Stimulated activated CD4-positive, alpha-beta T cell treated with anti-CD3 and anti-CD28 coated beads, Interleukin-15, amount 100 ng/mL, for 24 hours (primary cell): ENCODE measurements at places on chromosomes 16 and 17.

DNA sequence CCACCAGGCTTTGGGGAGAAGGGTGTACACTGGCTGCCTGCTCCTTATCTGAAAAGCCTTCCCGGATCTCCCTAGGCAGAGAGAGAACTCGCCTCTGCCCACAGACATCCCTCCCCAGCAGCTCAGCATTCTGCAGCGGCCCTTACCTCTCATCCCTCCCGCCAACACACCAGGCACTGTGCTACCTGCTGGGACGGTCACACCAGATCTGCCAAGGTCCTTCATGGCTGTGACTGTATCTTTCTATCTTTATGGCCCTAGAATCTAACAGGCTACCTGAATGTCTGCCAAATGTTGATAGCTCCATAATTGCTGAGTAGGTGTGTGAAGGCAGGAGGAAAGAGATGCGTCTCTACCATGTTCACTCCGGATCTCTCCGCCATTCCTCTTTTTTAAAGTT, 7.9 kb downstream of the TSNAXIP1 start:
- no peak for DNase-seq

DNA sequence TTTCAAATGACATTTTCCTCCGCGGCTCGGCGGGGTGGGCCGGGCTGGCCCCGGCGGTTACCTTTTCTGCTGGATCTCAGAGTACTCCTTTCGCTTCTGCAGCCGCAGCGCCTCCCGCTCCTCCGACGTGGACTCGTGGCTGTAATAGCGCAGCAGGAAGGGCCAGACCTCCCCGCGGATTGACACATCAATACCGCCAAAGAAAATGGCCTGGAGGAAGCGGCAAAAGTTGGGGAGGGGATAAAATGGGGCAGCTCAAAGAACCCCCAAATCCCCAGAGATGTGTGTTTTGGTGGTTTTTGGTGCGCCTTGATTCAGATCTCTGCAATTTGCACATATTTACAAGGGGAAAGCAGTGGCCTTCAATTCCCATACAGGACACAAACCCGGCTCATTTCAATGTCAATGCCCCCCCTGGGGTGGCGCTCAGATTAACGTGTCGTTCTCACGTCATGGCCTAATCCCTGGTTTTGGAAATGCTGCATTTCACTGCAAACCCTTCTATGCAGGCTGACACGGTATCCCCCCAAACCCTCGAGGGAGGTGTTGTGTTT, 85.9 kb downstream of the TBC1D16 start:
- DNase-seq = no peak

DNA sequence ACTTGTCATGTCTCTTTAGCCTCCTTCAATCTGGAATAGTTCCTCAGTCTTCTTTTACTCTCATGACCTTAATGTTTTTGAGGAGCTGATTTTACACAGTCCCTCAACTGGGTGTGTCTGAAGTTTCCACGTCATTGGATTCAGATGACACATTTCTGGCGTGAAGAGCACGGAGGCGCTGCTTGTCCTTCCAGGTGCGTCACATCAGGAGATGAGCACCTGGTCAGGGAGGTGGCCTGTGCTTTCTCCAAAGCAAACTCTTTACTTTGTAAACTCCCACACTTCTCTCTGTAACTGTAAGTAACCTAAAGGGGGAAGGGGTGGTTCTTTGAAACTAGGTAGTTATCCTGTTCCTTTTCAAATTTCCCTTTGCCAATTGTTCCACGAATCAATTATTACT, 52.5 kb upstream of the MNT start:
- DNase-seq = no peak

- DNase-seq = no peak
These were observed 15.8 kb downstream of the SHISA9 start for GRCh38 chr16:12917246-12917645.

DNA sequence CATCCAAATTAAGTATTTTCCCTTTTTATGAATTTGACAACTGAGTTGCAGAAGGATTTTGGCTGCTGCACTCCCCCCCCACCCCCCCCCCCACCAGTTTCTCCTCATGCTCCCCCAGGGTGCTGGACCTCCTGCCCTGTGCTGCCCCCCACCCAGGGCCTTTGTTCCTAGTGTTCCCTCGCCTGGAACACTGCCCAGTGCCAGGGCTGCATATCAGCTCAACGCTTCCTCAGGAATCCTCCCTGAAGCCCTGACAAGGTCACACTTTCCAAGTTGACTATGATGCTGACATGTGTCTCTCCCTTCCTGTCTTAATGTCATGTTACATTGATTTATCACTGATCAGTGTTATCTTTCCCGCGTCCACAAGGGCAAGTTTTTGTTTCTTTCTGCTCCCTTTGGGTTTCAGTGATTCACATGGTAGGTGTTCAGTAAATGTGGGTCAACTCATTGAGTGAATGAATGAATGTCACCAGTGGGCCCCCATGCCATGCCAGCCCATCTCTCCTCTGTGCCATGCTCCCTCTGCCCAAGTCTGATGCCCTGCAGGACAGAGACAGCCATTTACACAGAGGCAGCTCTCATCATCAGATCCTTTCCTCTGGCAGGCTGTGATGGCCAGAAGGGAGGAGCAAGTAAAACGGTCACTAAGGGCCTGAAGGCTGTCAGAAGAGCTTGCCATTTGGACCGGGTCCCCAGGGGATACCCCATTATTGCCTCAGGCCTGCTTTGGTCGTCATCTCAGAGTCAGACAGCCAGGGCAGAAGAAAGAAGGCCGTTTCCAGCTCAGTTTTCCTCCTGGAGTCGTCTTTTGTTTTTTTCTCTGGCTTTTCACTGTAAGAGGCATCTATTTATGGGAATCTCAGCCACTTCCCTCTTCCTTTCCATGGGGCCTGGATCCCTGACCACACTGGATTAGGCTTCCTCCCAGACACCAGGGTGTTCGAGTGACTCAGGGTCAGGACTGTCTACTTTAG, 386.2 kb downstream of the SNX29 start:
- no peak for DNase-seq

DNA sequence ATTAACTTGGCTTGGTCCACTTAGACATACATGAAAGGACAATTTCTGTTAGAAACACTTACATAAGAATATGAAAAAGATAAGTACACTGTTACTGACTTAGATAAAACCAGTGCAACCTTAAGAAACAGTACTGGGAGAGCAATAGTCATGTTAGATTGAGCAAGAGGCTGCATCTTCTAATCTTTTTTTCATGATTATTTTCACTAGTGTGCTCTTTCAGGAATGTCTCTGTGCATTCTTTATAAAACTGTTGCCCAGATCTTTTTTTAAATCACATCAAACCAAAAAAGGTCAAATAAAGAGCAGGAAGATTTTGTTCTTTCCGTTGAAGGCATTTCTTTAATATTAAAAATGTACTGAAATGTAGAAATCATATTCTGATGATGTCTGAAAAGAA, 100.7 kb upstream of the AXIN2 start:
- DNase-seq = no peak

GRCh38 chr17:69069226-69069750, 8.6 kb upstream of the ABCA9 start:
- no peak for DNase-seq

GRCh38 chr16:65809627-65810026, 556.9 kb upstream of the CDH5 start:
- no peak for DNase-seq

DNA sequence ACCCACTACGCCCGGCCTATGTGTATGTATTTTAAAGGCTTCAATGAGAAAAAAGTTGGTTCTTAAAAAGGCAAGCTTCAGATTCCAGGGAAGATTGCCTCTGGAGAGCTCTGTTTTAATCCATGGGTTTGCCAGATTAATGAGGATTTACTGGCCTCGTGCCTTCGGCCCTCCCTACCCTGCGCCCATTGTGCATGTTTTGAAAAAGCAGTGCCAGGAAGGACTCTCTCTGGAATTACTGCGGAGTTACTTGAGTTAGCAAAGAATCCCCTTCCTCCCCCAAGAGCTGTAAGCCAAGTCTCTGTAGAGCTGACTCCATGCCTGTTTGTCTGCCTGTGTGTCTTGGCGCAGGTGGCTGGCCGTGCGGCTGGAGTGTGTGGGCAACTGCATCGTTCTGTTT, 98.9 kb downstream of the ABCC6 start:
- DNase-seq = no peak

DNA sequence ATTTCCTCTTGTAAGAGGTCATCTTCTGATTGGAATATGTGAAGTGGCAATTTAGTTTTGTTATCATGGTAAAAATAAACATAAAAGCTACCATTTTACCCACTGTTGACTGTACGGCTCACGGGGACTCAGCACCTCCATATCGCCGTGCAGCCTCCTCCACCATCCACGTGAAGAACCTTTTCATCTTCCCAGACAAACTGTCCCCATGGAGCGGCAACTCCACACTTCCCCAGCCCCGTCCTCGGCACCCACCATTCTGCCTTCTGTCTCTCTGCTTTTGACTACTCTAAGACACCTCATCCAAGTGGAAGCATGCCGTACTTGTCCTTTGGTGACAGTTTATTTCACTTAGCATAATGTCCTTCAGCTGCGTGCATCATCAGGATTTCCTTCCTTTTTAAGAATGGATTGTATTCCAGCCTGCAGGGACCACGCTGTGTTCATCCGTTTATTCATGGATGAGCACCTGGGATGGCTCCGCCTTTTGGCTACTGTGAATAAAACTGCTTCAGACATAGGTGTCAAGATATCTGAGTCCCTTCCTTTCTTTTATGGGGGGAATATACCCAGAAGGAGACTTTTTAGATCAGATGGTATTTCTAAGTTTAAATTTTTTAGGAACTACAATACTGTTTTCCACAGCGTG, 14.3 kb downstream of the FBXO31 start:
- no peak for DNase-seq

- no peak for DNase-seq
These were observed 2.8 kb downstream of the HAPSTR1 start for GRCh38 chr16:9094011-9094846.

GRCh38 chr16:46832757-46833459, 1.9 kb upstream of the C16orf87 start:
- DNase-seq = no peak

DNA sequence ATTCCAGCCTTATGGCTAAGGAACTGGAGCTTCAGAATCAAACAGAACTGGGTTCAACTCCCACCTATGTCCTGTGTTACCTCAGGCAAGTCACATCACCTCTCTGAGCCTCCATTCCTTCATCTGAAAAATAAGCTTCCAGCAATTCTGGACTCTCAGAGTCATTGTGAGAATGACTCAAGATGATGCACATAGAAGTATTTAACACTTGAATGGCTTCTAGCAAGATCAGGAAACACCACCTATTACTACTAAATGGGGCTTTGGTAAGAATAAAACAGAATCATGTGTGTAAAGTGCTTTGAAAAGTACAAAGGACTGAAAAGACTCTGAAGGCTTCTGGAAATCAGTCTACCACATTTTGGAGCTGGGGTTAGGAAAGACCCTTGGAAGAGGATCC, 30.8 kb upstream of the CALB2 start:
- no peak for DNase-seq

DNA sequence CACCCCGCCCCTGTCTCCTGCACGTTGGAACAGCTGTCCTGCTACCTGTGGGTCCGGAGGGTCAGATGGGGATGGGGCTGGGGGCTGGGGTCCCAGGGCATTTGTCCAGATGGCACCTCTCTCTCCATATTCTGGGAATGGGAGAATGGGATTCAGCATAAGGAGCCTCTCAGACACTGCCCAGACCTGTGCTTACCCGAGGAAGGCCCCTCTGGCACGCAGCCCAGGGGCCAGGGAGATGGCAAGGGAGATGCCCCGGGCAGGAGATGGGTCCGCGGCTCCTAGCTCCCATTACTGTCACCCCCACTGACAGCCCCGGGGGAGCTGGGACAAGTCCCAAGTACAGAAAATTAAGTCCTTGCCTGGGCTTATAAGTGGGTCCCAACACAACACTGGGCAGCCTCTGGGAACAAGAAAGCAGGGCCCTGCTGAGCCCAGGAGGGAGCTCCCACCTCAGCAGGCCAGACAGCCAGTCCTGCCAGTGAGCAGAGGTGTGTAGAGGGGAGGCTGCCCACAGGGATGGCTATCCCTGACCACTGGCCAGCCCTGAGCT, 1.8 kb downstream of the VASN start:
- DNase-seq = no peak

GRCh38 chr17:76027159-76027839, at the start of gene EVPL:
Gene EVPL (minus strand): TSS chr17:76027306. CDS start chr17:76027198, 108 bp downstream.
- DNase-seq = no peak

- peak; percentile 33 for DNase-seq
These were observed 16.1 kb downstream of the NAA60 start for GRCh38 chr16:3459401-3460090.

DNA sequence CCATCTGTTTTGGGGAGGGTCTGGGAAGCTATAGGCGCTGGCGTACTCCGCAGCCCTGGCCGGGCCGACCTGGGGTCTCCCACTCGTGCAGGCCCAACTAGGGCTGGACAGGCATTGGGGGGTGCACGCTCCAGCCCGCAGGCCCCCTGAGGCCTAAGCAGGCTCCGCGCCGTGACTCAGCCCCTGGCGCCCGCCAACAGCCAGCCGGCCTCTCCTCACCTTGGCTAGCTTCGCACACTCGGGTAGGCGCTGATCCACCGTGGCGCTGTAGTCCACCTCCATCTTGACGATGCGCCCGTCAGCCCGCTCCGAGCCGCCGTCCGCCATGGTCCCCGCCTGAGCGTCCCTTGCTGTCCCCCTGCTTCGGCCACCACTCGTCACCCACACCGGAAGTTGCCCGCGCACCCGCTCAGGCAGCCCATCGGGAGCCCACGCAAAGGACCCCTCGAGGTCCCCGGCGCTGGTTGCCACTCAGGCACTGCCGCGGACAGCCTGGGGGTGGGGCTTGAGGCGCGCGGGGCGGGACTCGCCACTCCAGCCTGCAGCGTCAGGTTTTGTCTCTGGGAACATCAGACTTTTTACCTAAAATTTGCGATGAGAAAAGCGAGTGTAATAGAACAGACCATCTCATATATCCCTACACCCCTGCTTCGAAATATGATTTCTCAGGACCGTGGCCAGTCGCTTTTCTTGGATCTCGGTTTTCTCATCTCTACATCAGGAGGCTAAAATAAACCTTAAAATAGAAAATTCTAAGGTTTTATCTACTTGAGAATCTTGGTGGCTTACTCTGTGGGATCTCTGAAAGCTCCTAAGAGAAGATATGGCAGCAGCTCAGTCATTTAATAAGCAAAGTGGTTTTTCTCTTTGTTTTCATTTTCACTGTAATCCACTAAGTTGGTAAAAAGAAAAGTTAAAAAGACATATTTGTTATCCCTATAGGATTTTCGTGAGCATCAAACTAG, at the start of gene PSMD12:
Gene PSMD12 (minus strand): TSS at position 385 of the 965 bp plus-strand sequence. CDS start 58 bp downstream, at position 327.
- DNase-seq = peak; percentile 96

GRCh38 chr16:88812513-88813268, 963 bp upstream of the APRT start:
- peak; percentile 65 for DNase-seq

DNA sequence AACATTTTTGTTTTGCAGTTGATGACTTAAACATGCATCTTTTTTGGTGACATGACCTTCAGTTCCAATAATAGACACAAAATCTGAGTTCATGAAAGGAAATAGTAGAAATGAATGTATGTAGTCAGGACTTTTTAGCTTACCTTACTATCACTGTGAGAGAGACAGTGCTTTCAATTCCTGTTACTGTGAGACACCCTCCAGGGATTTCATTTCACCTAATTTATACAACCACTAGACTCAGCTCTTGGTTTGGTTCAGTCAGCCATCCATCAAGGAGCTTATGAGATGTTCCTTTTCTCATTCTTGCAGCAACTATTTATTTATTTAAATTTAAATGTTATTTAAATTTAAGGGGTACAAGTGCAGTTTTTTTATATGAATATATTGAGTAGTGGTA, 77.9 kb downstream of the MAP2K4 start:
- DNase-seq = no peak
